Memory B cell (primary cell): ENCODE measurements at places on chromosomes 11 and 22.

DNA sequence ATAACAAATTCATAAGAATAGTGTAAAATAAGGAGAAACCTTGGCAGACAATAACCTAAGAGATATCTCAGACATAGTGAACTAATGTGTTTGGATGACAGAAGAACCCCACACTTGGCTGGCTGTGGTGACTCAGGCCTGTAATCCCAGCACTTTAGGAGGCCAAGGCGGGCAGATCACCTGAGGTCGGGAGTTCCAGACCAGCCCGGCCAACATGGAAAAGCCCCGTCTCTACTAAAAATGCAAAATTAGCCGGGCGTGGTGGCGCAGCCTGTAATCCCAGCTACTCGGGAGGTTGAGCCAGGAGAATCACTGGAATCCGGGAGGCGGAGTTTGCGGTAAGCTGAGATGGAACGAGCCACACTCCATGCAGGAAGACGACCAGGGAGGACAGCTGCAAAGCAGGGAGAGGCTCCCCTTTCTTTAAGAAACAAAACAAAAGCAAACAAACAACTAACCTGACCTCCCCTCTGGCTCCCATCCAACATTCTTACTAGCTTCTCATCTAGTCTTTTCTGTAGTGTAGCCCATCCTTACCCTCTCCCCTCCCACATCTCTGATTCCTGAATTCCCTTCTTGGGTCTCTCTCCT is 84.2 kb downstream of the ZNF280B start:
- H3K27ac ChIP-seq: peak overlapping the region; percentile 38
- no peaks in the 10 kb centered on the region for H3K36me3 ChIP-seq
- no peak for DNase-seq
- H3K27me3 ChIP-seq: no peaks in the 10 kb centered on the region
- peaks cover 43% of the 10 kb centered on the region for H3K4me1 ChIP-seq

- H3K36me3 ChIP-seq: no peaks in the 10 kb centered on the region
- H3K27ac ChIP-seq: no peak overlapping the region
- no peak overlapping the region for H3K4me3 ChIP-seq
- no peak for DNase-seq
Measured at GRCh38 chr11:8277691-8278090, 14.0 kb upstream of the LMO1 start.

- no peak overlapping the region for H3K27ac ChIP-seq
- no peak for DNase-seq
- no peak overlapping the region for H3K4me3 ChIP-seq
- peaks cover 12% of the 10 kb centered on the region for H3K36me3 ChIP-seq
Measured at GRCh38 chr11:61378713-61379313, 13.6 kb upstream of the TMEM216 start.

- H3K27ac ChIP-seq: no peak overlapping the region
- no peak overlapping the region for H3K4me3 ChIP-seq
- H3K36me3 ChIP-seq: peaks cover 4% of the 10 kb centered on the region
- DNase-seq: no peak
- no peaks in the 10 kb centered on the region for H3K27me3 ChIP-seq
- peaks cover 9% of the 10 kb centered on the region for H3K4me1 ChIP-seq
Measured at GRCh38 chr11:87252869-87253268, 215.1 kb downstream of the TMEM135 start.

DNA sequence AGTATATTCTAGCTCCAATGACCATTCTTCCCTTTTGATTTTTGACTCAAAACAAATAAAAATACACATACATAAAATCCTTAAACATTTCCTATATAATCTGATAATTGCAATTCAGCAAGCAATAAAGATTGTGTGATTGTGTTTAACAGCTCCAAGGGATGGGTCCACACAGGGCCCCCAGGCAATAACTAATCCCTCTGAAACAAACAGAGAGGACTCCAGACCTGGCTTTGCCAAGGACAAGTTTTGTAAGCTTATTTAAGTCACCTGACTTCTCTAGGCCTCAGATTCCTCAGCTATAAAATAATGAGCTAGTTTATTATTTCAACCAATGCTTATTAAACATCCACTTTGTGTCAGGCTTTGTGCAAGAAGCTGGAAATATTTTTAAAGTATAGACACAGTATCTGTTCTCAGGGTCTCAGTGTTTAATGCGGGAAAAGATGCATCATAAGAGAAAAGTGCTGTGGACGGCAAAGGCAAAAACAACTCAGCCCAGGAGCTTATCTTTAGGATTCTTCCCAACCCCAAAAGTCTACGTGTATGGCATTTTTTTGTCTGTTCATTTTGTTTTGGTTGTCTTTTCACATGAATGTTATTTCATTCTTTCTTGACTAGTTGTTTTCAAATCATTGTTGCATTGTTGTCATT is 20.1 kb downstream of the FZD4 start:
- no peaks in the 10 kb centered on the region for H3K36me3 ChIP-seq
- DNase-seq: no peak
- H3K27ac ChIP-seq: no peak overlapping the region
- no peak overlapping the region for H3K4me3 ChIP-seq
- H3K27me3 ChIP-seq: peaks cover 4% of the 10 kb centered on the region
